ENCODE measurements at places on chromosomes 1 and 21. TPM values are rescaled to one million over a fixed set of nuclear protein-coding genes. Genes with fewer than 3 reads are reported as not detected.

KMO gene
- total RNA-seq: 0.18 TPM

DNA sequence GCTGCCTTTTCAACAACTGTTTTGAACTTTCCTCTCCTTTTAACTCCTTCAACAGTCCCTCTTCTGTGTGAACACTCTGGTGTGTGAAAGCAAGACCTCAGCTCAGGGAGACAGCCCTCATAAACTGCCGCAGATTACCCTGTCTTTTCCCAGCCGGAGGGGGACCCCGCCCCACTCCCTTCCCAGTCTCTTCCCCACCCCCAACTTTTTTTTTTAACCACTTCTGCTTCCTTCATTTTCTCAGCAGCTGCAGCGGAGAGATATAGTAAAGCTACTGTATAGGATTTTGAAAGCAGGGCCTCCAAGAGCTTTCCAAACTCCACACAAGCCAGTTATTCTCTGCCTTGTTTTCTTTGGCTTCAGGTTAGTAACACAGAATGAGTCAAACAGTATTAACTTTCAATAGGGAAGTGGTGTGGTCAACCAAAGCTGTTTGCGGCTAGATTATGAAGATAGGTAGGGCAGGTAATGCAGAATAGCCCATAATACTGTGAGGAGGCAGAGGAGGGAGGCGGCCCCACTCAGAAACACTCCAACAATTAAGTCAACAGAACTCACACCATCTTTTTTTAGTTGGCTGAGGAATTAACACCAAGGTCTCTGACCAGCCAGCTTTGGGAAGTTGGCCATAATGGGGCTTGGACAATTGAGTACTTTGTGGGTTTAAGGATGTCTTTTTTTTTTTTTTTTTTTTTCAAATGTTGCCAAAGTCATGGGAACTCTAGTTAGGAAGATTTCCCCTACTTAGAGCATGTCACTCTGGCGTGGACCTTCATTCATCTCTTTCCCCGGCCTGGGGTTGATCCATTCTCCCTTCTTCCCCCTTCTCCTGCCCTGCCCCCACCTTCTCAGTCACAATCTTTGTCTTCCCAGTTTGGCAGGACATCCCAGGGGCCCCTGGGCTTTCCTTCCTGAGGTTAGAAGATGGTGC lies 177.0 kb downstream of the CLIC6 start:
- peak; percentile 67 for DNase-seq

GRCh38 chr1:91813813-91814212 lies 72.1 kb downstream of the TGFBR3 start:
- DNase-seq: no peak

DNA sequence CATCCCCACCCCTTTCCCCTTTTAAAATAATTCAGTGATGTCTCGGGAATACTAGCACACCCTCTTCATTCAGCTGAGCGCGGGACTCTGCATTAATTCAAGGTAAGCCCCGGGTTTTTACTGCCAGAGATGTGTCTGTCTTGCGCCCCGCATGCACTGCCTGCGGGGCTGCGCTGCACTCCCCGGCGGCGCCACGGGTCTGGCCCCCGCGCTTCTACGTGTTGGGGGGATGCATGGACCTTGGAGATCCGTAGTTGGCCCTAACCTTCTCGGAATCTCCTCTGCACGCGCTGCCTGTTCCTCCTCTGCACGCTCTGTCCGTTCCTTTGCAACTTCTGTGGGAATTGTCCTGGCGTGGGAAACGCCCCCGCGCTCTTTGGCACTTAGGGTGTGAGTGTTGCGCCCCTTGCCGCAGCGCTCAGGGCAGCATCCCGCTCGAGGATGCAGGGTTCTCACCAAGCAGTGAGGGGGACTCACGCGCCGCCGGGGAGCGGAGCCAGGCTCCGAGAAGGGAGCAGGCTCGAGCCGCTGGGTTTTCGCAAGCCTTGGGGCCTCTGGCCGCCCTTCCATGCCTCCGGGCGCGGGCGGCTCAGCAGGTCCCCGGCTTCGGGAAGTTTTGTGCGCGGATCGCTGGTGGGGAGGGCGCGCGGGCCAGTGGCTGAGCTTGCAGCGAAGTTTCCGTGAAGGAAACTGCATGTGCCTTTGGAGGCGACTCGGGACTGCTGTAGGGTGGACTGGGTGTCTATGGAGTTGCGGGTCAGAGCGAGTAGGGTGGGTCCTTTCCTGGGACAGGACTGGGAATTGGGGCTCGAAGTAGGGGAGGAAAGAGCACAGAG lies 165.1 kb upstream of the CACNA1E start:
- no peak for DNase-seq

DNA sequence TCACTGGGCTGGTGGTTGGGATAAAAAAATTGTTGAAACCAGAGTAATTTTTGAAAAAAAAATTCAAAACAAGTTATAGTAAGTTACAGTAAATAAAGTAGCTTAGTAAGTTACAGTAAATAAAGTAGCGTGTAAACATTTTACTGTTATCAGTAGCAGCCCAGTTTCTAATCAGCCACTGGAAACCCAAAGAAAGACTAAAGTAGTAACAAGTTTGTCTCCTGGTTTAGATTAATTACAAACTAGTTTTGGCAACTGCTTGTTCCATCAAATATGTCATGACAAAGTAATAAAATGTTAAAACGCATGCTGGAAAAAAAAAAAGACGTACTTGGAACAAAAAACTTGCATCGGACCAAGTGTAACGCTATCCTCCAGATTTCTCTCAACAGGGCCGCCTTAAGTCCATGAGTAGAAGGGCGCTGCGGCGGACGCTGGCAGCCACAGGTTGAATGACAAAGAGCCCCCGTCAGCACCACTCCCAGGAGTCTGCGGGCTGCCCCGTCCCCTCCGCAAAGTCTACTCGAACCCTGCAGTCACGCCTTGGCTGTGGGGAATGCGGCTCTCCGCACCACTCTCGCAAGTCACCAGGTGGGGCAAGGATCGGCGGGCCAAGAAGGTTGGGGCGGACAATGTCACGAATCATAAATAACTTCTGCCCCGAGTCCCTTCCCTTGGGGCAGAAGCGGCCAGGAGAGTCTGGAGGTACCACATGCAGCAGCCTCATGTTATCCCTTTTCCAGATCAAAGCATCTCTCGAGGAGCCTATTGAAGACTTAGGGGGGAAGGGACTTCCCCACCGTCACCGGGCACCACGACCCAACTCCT lies 837 bp downstream of the SLC16A1 start:
- DNase-seq: peak; percentile 44

- DNase-seq: no peak
Measured at GRCh38 chr1:239563681-239564080, 177.3 kb downstream of the CHRM3 start.

GRCh38 chr1:201476670-201477344 lies 7.8 kb upstream of the PHLDA3 start:
- no peak for DNase-seq

- DNase-seq: peak; percentile 58
Measured at GRCh38 chr1:61082311-61083012, at the start of gene NFIA. Gene NFIA, plus strand, starts transcription at chr1:61082561.

DNA sequence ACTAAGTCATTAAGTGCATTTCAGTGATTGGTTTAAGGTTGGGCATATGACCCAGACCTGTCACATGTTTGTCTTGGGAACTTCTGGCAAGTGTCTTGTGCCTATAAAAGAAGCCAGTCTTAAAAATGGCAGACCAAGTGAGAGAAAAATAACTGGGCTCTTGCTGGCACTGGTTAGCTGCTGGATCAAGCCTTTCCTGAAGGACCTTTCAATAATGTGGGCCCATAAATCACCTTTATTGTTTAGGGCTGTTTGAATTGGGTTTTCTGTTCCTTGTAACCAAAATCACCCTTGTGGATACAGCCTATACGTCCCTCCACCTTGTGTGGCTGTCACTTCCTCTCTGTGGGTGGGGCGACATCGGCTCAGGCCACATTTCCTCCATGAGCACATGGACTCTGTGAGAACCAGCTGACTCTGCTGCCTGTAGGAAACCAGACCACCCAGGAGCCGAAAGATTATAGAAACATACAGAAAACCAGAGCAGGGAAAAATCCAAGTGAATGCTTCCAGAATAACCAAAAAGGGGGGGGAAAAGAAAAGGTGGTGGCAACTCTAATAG lies 25.6 kb upstream of the WNT4 start:
- DNase-seq: no peak

DNA sequence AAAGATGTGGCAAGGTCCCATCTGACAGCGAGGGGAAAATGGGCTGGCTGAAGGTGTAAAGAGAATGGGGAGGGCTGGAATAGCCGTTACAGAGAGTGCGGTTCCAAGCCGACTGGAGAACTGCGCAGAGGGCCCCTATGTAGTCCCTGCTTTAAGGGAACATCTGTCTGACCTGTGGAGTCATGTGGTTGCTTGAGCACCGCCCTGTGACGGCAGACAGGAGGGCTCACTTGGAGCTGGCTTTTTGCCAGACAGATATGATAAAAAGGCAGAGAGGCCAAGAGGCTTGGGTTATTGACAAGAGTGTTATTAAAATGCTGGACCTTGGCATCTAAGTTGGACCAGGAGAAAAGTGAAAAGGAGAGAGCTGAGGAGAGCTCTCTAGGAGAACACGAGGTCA lies 5.9 kb upstream of the PTPRF start:
- no peak for DNase-seq

GRCh38 chr1:94805912-94806311 lies 14.2 kb upstream of the SLC44A3 start:
- no peak for DNase-seq
